Fibroblast of the aortic adventitia (primary cell): ENCODE measurements at places on chromosomes 7 and 10. TPM values are rescaled to one million over a fixed set of nuclear protein-coding genes. Genes with fewer than 3 reads are reported as not detected.

The TRIM73 gene
- 0.18 and 1.6 TPM in 2 replicates for total RNA-seq

The SEMA3D gene
- 27.1 and 51.2 TPM in 2 replicates for total RNA-seq

The FXYD4 gene
- not detected in 2 replicates for total RNA-seq

The FAM237B gene
- not detected in 2 replicates for total RNA-seq

The HOXA11 gene
- total RNA-seq, result not detected in 2 replicates

The ANKRD7 gene
- 1.4 and 3.9 TPM in 2 replicates for total RNA-seq

The GALNT17 gene
- 0.18 TPM in 1 of 2 replicates, not detected in the other for total RNA-seq

The ARHGAP22 gene
- 22.3 and 60.2 TPM in 2 replicates for total RNA-seq

The RSPH10B gene
- 0.63 TPM in 1 of 2 replicates, not detected in the other for total RNA-seq

The UPK3B gene
- total RNA-seq, result 0.16 and 0.18 TPM in 2 replicates

The CACNB2 gene
- total RNA-seq, result 0.82 and 2.1 TPM in 2 replicates

The PRSS2 gene
- total RNA-seq, result not detected in 2 replicates

The ZNF786 gene
- 4.1 and 5.2 TPM in 2 replicates for total RNA-seq

The OPN1SW gene
- total RNA-seq, result not detected in 2 replicates

The EN2 gene
- total RNA-seq, result under 0.01 TPM in 1 of 2 replicates, not detected in the other

The FAM13C gene
- 3.3 and 9.1 TPM in 2 replicates for total RNA-seq

- no peak for DNase-seq
Observed at GRCh38 chr7:130223646-130224045, 16.0 kb downstream of the SSMEM1 start.

DNA sequence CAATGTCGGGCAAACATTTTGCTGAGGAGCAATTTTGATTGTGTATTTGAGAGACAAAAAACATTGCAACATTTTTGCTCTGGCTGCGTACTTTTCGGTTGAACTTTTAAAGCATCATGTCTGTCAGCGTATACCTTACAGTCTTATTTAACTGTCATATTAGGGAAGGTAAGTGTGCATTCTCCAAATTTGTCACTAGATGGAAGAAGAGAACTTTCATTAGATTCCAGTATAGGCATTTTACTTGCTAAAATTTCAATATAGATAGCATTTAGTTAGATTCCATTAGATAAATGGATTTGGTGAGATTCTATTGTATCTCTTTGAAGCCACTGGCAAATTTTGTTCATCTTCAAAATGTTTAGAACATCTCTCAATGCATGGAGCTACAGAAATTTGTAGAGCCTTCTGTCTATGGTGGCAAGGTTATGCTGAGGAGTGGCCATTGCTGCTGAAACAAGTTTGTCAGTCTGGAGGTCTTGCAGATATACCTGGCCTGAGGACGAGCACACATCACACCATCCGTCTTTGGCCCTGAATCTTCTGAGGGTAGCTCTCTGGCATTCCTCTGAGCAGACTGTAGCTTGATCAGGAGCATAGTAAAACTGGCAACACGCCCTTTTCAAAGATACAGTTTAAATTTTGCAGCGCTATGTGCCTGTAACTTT, 437.5 kb upstream of the MBL2 start:
- peak; percentile 8 for DNase-seq

GRCh38 chr7:144670218-144670617, 165.6 kb downstream of the TPK1 start:
- peak; percentile 40 for DNase-seq

GRCh38 chr10:96673318-96674099, 46.8 kb downstream of the PIK3AP1 start:
- peak; percentile 39 for DNase-seq

- no peak for DNase-seq
Observed at GRCh38 chr7:45065031-45065995, 23.5 kb downstream of the NACAD start.

- DNase-seq, result peak; percentile 52
Observed at GRCh38 chr10:98270073-98270740, 2.2 kb upstream of the LOXL4 start.

DNA sequence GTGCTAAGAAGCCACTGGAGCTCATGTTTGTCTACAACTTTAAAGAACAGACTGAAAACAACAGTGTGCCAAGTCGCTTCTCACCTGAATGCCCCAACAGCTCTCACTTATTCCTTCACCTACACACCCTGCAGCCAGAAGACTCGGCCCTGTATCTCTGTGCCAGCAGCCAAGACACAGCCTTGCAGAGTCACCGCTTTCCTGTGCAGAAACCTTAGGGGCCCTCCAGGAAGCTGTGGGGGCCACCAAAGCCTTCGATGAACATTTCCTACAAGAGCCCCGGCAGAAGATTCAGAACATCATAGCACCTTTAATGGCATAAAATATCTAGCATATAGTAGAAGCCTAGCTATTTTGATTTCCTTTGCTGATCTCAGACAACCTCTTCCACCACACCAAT, 88.0 kb upstream of the PRSS58 start:
- DNase-seq, result no peak

DNA sequence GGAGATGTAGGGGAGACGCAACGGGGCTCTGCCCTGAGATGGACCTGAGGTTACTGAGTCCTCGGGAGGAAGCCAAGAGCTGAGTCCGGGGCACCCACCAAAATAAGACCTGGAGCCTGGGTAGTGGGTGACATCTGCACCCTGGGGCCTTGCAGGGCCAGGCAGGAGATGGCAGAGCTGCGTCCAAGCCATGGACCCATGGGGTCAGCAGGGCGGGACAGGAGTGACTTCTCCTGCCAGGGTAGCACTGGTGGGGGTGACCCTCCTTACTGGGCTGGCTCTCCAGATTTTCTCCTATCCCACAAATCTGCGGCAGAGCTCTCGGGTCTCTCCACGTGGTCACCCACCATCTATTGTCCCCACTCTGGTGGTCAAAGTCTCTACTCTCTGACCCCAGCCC, 2.1 kb downstream of the GHRHR start:
- no peak for DNase-seq

DNA sequence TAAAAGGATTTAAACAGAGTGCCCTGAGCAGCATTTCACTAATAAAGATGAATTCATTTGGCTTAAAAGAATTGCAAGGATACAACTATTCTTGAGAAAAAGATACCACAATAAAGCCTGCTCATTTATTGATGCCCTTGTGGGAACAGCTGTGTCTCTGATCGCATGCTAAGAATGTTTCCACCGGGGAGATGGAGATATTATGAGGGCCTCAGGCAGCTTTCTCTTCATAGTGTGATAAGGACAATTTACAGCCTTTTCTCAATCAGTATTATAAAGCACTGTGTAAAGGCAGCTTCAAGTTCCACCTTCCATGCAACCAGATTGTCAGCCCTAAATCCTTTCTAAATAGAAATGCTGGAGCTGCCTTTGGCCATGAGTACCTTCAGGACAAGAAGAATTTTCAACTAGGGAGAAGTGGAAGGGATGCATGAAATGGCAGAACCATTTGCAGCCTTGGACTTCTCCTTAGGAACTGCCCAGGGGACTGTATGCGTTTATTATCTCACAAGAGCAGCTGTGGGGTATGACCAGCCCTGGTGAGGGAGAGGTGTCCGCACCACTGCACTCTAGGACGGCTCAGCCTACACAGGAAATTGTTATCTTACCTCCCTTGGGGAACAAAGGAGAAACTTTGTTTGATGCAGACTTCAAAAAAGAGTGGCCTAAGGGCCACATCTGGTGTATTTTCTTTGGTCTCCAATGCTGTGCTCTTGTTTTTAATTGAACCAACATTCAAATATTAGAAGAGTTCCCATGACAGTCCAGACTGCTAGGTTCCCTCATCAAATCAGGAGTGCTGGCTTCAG, 116.9 kb upstream of the PCGF5 start:
- DNase-seq, result no peak

GRCh38 chr7:5210751-5211338, 20.8 kb downstream of the WIPI2 start:
- no peak for DNase-seq

DNA sequence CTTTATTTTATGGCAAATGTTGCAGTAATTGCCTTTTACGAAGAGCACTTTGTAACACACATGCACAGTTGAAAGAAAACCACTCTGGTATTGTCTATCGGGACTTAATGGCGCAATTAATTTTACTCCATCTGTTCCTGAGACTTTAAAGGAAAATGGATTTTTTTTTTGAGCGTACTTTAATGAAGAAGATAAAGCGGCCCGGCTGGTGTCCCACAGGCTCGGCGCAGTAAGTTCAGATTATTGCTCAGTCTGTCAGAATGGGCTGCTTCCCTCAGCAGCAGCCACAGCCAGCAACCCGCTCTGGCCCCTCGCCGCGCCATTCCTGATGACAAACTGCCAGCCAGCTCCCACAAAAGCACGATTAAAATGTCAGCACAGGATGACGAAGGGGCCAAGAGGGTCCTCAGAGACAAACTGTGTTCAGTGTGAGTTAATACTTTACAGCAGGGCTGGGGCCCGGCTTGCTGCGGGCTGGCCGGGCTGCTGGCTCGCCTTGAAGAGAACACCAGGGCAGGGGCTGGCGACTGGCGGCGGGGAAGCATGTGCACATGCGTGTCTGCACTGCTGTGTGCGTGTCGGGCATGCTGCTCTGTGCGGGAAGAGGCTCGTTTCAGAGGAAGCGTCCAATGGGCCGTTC, 501.0 kb upstream of the GALNT17 start:
- peak; percentile 46 for DNase-seq

DNA sequence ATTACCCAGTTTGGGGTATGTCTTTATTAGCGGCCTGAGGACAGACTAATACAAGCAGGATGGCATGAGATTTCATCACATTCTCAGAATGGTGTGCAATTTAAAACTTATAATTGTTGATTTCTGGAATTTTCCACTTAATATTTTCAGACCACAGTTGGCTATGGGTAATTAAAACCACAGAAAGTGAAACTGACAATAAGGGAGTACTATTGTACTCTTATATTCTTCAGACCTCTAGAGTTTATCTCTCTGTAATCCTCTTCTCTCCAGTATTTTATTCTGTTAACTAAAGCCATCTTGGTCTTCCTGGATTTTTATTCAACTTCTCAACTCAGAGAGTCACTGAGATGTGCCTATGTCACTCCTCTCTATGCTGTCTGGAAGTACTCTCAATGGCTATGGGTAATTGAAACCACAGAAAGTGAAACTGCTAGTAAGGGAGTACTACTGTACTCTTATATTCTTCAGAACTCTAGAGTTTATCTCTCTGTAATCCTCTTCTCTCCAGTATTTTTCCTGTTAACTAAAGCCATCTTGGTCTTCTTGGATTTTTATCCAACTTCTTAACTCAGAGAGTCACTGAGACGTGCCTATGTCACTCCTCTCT, 118.3 kb downstream of the PPP1R17 start:
- no peak for DNase-seq

GRCh38 chr10:132117146-132117545, 51.4 kb downstream of the JAKMIP3 start:
- DNase-seq, result no peak

- no peak for DNase-seq
Observed at GRCh38 chr7:48847917-48848316, 76.4 kb upstream of the CDC14C start.

- no peak for DNase-seq
Observed at GRCh38 chr7:85612514-85612913, 425.7 kb upstream of the SEMA3D start.

GRCh38 chr7:22400936-22401553, 44.1 kb upstream of the RAPGEF5 start:
- DNase-seq, result no peak

- peak; percentile 7 for DNase-seq
Observed at GRCh38 chr10:65570143-65571010, 1355.5 kb upstream of the LRRTM3 start.

- no peak for DNase-seq
Observed at GRCh38 chr10:23319835-23320234, 24.8 kb downstream of the C10orf67 start.

GRCh38 chr10:18313140-18313530, 172.9 kb downstream of the CACNB2 start:
- no peak for DNase-seq

- DNase-seq, result peak; percentile 63
Observed at GRCh38 chr7:82729172-82730030, 285.8 kb upstream of the CACNA2D1 start.

DNA sequence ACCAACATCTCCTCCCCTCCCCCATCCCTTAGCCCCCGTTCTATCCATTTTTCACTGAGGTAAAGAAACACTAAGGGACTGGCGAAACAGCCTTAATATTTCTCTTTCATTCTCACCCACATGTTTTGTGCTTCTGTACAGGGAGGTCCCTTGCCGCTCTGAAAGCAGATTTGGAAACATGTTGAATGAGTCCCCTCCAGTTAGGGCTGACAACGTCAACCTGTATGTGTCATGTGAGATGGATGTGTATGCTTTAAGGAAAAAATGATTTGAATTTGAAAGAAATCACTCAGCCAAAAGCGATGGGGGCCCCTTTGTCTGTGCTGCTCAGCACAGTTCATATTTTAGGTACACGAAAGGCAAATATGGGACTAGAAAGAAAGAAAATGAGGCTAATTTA, 314.3 kb upstream of the LRGUK start:
- no peak for DNase-seq

DNA sequence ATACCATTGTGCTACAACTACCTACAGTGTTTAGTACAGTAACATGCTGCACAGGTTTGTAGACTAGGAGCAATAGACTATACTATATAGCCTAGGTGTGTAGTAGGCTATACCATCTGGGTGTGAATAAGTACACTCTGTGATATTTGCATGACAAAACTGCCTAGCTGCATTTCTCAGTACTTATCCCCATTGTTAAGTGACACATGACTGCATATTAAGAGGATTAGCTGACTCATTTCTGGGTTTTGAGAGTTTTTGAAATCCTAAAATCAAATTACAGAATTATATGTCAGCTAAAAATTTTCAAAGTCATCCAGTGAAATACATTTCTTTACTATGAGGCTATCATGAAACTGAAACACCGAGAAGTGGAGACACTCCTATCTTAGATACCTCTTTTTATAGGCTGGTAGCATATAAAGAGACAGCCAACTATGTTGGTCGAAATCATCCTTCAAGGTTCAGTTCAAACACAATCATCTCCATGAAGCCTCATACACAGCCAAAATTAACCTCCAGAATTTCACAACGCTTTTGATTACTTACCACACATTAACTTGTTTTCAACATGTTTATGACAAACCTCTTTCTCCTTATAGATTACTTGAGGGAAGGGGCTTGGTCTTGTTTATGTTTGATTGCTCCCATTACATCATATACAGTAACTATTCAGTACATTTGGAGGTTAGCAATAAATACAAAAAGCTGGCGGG, 89.8 kb upstream of the ANK3 start:
- DNase-seq, result no peak

DNA sequence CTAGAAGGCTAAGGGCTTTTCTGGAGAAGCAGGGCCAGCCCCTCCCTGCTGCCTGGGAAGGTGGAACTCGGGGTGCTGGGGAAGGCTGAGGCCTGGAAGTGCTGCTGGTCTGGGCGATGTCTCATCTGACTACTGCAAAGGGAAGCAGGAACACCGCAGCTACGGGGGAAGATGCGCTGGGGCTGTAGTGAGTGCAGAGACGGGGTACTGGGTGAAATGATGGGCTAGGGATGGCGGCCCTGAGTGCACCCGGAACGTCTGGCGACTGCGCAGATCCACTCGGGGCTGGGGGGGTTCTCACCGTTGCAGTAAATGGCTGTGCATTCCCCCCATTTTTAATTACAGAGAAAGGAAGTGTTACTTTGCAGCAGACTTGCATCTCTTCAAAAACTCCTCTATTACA, 195.4 kb upstream of the ADARB2 start:
- DNase-seq, result no peak

GRCh38 chr7:2101630-2102374, 130.9 kb downstream of the MAD1L1 start:
- no peak for DNase-seq
